Inflammatory macrophage treated with lipopolysaccharide for 4 hours (primary cell): ENCODE measurements at places on chromosomes 6 and 20.

GRCh38 chr6:67896476-67896875, 738.6 kb upstream of the ADGRB3 start:
- DNase-seq, result peak; percentile 16

GRCh38 chr20:25282796-25283195, 34.9 kb downstream of the PYGB start:
- DNase-seq, result no peak

DNA sequence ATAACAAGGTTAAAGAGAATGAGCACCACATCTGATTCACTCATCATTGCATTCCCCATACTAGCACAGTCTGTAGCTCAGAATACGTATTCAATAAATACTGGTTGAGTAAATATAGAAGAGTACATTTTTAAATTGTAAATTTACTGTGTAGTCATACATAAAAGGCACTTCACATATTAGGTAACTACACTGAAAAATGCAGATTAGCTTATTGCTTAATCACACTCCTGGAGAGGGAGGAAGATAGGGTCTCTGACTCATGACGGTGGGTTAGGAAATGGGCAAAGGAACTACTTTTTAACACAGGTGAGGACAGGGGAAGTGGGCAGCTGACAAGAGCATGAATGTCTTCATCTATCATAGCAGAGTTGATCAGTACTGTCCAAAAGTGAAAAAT, 133.2 kb downstream of the TBC1D32 start:
- no peak for DNase-seq

DNA sequence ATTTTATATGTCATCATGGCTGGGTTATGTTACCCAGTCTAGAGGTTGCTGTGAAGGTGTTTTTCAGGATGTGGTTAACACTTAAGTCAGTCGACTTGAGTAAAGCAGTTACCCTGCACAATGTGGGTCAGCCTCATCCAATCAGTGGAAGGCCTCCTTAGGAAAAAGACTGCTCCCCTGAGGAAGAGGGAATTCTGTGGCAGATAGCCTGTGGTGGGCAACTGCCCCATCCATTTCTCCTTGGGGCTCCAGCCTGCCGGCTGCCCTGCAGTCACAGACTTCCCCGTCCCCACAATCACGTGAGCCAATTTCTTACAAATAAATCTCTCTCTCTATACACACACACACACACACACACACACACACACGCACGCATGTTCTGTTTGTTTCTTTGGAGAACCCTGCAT, 34.5 kb upstream of the MPC1 start:
- DNase-seq, result no peak

DNA sequence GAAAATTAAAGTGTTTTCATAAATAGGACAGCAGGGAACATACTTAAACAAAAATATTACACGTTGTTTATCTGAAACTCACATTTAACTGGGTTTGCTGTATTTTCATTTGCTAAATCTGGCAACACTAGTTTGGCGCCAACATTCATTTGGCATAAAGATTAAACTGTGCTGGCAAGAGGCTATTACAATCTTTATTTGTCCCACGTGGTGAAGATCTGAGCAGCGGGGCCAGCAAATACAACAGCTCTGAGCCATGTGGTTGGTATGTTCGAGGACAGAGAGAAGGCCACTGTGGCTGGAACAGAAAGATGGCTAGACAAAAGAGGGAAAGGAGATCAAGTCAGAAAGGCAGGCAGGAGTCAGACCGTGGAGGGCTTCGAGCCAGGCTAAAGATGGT, 234.2 kb downstream of the ZNF217 start:
- DNase-seq, result no peak

DNA sequence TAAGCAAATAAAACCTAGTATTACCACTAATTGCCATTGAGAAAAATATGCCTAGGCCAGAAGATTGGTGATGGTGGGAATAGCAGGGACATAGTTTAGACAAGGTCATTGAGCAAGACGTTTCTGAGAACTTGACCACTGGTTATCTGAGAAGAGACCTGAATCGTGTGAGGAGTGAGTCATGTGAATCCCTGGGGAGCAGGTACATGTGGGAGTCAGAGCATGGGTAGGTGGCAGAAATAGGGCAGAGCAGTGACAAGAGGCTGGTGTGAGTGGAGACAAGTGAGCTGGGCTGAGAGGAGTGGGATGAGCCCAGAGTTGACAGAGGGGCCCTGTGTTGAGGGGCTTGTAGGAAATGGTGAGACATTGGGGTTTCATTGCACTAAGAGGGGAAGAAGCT, 16.4 kb downstream of the MICA start:
- DNase-seq, result no peak

DNA sequence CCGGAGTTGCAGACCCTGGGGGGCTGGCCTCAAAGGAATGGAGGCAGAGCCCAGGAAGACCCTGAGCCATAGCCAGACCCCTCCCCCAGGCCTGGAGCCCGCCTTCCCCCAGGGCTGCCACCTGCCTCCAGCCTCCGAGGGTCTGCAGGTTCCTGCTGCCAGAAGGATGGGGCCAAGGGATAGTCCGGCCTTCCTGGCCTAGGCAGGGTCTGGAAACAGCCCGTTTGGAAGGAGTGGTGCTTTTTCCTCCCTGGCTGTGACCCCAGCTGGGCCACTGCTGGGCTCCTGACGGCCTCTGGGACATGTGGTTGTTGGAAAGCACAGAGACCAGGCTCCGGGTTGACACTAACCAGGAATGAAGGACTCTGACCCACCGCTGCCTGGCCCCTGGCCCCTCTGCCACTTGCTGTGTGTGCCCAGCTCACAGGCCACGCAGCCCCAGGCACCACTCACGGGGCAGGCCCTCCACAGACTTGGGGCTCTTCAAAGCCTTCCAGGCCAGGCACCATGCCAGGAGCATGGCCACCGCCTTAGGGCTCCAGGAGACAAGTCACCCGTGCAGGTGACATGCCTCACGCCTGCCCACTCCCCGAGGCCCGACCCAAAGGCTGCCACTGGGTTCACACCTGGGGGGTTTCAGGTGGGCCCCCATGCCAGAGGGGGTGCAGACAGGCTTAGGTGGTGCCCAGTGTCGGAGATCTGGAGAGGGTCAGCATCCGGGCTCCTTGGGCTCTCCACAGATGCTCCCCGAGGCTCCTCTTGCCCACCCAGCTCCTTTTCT, 3.9 kb upstream of the LAMA5 start:
- DNase-seq, result no peak

DNA sequence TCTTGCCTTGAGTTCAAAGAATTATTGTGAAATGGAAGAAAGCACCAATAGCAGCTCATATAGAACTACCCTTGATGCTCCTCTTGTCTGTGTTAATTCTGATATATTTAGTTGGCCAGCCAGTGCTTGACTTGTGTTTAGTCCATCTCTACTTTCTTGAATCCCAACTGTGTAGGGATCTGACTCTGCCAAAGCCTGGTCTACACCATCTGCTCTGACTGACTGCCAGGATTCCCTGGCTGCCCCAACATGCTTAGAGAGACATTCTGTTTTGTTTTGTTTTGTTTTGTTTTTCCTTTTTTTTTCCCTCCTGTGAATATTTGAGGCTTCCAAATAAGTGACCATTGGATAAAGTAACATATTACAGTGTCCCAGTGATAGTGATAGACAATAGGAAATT, 953.7 kb upstream of the MANEA start:
- no peak for DNase-seq

DNA sequence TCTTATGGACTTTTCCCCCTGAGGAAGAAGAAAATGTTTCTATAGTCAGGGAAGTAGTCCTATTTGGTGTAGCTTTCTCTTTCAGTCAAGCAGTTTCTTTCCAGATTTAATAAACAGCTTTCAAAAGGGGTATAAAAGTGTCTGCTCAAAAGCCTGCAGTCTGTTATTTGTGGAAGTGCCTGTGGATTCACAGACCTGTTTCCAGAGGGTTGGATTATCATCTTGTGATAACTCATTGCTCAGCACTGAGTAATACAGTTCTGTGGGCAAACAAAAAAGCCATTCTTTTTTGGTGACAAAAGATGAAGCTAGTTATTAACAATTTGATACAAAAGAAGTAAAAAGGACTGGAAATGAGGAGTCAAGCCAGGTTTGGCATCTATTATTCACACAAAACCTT, 358.2 kb upstream of the ID4 start:
- no peak for DNase-seq

GRCh38 chr6:31968791-31969711, 2.9 kb downstream of the DXO start:
- DNase-seq, result no peak

DNA sequence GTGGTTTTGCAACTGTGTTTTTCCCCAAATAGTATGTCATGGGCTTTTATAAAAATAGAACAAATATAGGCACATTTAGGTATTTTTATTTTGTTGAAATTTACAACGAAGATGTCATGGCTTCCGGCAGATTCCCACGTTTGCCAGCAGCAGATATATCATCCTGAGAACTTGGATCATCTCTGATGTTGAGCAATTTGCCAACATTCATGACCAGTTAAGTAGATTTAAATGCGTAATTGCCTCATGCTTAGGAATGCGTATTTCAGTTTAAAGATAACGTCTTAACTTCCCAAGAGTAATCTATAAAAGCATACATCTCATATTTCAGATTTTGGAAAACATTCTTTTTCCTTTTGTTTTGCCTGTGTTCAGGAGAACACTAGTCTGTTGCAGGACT, 457.8 kb downstream of the QKI start:
- DNase-seq, result no peak

DNA sequence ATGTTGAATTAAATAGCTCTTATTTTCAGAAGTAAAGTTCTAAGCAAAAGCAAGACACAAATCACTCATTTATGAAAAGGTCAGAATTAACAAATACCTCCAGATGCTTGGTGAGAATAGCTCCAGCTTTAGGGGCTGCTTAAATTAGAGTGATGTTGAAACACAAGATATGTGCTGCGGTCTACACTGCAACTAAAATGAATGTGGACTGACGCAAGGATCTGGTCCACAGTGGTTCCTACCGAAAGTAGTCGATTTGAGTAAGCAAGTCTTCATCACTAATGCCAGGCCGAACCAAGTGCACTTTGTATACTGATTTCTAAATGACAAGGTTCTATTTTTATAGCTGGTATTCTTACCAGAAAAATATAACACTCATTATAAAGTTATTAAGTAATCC, 96.3 kb downstream of the PRDM1 start:
- DNase-seq, result no peak

- no peak for DNase-seq
These were observed 758.7 kb upstream of the MAN1A1 start for GRCh38 chr6:120108061-120108795.

DNA sequence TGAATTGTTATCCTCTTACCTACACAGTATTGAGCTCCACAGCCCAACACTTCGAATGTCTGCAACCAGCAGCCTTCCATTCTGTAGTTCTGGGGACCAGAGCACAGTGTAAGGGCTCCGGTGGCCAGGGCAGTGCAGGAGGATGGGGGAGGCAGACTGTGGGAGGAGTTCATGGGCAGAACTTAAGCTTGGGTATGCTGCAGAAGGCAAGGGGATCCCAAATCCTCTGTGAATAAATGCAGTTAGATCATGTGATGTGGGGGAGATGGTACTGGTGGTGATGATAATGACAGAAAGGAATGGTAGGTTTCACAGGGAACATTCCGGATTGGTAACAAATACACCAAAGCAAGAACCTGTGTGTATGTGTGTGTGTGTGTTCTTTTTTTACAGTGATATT, 26.5 kb upstream of the CNKSR3 start:
- DNase-seq, result no peak

DNA sequence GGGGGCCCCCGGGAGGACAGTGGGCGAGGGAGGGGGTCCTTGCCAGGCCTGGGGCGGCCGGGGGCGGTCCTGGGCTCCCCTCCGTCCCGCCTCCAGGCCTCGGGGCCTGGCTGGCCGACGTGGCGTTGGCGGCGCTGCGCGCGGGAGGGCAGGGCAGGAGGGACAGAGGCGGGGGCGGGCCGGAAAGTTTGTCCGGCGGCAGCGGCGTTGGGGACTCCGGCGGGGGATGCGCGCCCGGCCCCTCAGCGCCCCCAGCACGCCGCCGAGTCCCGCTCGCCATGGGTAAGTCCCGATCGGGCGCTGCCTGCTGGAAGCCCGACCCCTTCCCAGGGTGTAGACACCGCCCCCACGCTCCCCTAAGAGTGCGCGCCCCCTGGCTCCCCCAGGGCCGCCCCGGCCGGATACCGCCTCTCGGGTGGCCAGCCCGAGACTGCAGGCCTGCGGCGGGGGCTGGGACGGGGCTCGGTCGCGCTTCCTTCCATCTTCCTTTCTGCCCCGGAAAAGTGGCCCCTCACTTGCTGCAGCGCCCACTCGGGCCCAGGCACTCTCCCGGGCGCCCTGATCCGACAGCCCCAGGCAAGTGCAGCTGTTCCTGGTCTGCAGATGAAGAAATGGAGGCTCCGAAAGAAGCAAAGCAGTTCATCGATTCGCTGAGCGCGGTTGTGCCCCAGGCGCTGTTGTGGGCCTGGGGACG, at the start of gene SLC2A10:
SLC2A10 (plus strand) TSS at position 191 of the 694 bp plus-strand sequence; CDS start at position 279, 88 bp downstream.
- DNase-seq, result no peak

DNA sequence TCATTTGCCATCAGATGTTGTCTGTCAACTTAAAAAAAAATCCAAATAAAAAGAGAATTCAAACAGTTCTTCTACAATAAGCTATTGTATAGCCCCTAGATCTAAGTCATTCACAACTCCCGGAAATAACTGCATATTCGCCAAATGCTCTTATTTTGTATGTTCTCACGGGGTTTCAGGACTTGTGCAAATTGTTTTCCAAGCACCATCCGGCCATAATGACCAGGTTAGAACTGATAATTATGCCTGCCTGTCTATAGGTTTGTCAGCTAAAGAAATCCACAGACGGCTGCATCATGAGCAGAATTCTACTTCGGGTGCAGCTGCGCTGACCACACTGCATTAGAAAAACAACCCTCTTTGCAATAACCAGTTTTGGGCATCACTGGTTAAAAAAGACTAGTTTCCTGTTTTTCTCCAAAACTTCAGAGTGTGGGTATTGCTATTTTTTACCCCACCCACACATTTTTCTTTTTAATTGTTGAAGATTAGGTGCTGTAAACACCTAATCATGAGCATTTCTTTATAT, 87.7 kb downstream of the HIVEP2 start:
- no peak for DNase-seq

DNA sequence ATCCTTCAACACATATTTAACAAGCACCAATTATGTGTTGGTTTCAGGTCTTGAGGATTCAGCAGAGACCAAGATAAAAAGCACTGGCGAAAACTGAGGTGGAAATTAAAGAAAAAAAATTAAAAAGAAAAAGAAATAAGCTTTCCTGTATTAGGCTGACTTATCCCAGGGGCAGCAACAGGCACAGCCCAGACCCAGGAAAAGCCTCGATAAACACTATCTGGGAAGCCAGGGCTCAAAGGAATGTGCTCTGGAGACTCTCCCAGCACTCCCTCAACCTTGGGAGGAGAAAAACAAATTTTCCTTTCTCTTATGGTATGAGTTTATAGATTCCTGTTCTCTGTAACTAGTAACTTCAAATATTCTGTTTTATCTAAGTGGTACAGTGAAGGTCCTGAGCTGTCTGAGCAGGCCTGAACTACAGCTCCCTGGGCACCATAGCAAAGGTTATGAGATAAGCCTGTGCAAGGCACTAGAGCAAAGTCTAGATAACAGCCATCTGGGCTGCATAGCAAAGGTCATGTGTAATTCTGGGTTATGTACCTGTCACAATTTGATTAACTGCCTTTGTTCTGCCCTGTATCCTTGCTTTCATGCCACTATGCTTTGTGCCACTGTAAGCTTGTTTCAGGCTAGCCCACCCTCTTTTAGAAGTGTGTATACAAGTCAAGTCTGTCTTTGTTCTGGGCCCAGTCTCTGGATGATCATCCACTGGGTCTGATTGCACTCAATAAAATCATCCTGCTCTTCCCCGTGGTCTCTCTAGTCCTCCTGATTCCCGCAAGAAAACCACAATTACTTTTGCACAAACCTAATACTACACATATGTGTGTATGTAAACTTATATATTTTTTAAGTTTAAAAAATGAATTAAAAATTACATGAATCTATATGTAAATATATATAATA, 54.0 kb downstream of the IL22RA2 start:
- DNase-seq, result no peak
